ENCODE measurements at places on chromosomes 7 and 10.

GRCh38 chr10:78782441-78782840 lies 286.3 kb upstream of the ZMIZ1 start:
- DNase-seq, result no peak

DNA sequence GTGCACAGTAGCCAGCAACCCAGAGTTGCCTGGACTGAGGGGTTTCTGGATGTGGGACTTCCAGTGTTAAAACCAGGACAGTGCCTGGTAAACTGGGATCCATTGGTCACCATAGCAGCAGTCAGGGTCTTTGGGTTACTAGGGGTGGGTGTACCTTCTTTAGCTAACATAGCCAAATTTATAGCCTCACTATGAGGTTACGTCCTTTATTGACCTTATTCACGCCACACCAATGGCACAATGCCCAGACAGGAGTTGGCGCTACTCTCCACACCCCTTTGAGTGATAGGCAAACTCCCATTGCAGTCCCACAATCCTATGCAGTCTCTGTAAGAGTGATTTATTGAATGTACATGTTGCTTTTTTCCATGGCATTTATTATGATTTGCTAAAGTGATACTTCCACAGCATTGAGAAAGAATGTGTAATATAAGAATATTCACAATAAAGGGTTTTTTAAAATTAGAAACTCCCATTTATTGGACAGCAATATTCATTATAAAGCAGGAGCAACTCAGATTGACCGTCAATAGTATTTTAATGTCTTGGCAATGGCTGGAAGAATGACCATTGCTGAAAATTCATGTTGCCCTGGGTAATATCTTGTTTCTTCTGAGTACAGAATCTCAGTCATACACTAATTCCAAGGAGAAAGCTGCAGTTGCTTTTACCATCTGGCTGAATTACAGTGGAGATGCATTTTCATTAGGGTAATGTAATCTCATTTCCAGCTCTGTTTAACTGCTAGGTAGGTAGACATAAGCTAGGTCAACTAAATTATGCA lies 26.1 kb downstream of the IFIT5 start:
- no peak for DNase-seq

DNA sequence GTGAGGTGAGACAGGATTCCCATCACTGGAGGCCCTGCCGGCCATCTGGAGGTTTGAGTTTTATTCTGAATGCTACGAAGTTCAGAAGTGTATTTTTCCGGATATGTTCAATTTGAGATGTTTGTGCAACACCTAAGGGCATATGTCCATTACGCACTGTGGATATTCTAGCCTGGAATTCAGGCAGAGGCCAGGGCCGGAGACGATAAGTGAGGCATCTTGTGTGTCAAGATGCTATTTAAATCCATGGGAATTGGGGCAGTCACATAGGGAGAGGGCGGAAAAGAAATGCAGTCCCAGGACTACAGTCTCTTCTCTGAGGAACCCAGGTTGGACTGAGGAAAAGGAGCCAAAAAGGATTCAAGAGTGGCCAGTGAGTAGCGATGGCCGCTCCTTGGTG lies 1.9 kb upstream of the SUV39H2 start:
- DNase-seq, result no peak

DNA sequence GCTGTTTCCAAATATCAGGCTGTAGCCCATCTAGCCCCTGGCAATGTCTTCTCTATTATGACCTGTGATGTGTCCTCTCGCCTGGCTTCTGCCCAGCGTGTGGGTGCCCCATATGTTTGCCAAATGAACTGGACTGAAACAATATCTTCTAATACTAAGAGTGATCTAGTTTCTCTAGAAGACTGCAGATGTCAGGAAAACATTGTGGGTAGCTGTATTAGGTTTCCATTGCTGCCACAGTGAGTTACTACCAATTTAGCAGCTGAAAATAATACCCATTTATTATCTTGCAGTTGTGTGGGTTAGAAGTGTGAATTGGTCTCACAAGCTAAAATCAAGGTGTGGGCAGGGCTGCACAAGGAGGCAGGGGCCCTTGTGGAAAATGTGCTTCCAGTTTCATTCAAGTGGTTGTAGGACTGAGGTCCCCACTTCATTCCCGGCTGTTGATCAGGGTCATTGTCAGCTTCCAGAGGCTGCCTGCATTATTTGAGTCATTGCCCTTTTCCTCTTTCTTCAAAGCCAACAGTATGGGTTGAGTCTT lies 202.8 kb upstream of the BMPER start:
- no peak for DNase-seq
